Activated gamma-delta T cell (primary cell): ENCODE measurements at places on chromosomes 6 and 20.
A peak's percentile ranks its signal among the peaks of the same experiment; 100 is the strongest.

DNA sequence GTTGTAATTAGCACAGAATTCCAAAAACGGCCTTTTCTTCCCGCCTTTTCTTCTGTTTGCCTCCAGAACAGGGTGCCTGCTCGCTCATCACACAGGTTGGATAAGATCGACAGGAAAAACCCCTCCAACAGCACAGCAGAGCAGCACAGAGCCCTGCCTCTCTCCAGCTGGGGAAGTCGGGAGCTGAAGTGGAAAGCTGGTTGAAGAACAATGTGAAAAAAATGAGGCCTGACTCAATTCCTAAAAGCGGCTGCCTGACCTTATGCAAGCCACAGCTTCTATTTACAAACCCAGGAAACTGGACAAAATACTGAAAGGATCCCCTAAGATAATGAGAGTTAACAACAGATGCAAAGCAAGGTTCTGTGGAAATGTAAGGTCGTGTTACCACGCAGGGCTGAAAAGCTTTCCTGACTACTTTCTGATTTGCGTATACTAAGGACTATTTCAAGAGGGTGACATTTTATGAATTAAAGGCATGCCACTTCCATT lies 116.9 kb downstream of the TTLL2 start:
- no peak for DNase-seq

DNA sequence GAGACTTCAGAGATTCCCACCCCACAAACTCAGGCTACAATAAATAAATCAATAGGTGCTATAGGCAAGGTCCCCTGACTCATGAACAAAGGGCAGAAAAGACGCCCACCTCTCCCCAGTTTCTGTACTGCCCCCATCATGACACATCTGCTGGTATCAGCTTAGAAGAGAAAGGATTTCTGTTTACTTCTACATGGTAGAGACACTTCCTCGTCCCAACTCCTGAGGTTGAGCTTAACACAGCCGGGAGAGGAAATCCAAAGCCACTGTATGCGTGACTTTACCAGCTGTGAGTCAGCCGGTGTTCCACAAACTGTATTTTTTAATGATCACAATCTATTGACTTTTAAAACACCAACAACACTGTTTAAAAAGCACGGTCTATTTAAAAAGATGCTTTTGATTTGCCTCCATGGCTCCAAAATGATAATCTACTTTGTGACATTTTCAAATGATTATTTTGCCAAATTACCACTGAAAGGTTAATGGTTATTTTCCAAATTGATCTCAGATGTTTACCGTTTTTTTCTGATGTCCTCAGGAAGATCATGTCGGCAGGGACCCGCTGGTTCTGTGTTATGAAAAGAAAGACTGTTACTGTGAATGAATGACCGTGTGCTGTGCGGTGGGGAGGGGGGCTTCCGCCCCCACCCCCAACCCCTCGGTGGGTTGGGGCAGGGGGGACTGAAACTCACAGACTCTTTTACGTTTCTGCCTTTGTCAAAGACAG lies 72.5 kb downstream of the ATP9A start:
- DNase-seq: no peak

DNA sequence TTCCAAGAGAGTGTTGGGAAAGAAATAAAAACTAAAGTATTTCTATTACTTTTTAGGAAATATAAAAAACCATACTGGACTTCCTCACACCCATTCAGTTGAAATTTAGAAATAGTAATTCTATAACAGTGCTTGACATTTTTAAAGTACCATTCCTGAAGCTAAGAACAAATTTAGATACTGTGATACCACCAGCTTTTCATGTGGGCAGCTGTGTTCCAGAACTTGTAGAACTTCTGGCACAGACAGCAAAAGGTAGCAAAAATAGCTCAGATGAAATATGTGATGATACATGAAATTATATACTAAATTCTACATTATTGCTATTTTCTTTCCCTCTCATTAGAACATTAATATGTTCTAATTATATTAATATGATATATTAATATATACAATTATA lies 346.5 kb downstream of the SYNE1 start:
- no peak for DNase-seq

- DNase-seq: no peak
Measured at GRCh38 chr6:79868098-79868722, 79.1 kb downstream of the ELOVL4 start.

DNA sequence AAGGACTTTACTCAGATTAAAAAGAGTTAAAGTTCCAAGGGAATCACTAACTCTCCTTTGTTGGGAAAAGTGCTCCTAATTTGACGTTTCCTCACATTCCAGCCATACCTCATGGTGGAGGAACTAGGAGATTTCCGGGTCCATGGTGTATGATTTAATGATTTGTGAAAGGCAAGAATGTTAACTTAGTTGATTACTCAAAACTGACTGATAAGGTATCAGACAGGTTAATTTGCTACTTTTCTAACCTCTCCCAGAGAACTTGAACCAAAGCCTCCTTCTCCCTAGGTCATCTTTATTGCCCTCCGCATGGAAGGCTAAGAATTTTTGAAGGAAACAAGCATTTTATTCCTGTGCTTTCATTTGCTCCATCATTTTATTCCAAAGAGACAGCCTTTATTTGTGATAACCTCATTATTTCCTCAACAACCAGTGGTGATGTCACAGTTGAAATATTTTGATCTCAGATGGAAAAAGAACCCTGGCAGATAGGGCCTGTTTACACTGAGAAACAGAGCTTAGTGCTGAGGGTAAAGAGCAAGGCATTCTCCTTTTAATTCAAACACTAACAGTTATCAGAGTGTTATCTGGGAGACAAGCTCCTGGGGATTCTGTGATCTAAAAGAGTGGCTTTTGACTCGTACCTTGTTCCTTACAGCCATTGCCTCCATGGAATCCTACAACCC lies 57.4 kb upstream of the BMP2 start:
- no peak for DNase-seq

DNA sequence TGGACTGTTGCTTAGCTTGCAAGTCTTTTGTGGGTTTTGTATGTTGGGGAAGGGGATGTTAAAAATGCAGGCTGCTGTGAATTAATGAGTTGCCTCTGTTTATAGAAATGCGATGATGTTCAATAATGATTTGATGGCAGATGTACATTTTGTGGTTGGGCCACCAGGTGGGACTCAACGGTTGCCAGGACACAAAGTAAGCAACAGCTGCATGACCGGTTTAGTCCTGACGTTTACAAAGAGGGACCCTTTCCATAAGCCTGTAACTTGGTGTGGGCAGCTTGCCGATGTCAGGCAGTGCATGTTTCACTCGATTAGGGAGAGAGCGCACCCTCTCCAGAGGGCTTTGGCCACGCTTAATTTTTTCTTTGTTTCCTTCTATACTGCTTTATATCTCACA lies 1.3 kb downstream of the BTBD3 start:
- no peak for DNase-seq

- DNase-seq: no peak
Measured at GRCh38 chr20:4861961-4862360, 139.3 kb downstream of the SLC23A2 start.

DNA sequence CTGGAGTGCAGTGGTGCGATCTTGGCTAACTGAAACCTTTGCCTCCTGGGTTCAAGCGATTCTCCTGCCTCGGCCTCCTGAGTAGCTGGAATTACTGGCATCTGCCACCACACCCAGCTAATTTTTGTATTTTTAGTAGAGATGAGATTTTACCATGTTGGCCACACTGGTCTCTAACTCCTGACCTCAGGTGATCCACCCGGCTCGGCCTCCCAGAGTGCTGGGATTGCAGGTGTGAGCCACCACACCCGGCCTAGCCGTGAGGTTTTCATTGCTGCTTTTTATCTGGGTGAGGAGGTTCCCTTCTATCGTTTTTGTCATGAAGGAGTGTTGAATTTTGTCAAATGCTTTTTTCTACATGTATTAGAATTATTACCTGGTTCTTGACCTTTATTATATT lies 23.9 kb downstream of the SRC start:
- DNase-seq: no peak

- no peak for DNase-seq
Measured at GRCh38 chr6:166026586-166027126, 141.0 kb downstream of the TBXT start.

- no peak for DNase-seq
Measured at GRCh38 chr6:2944405-2945152, 26.8 kb downstream of the SERPINB6 start.

DNA sequence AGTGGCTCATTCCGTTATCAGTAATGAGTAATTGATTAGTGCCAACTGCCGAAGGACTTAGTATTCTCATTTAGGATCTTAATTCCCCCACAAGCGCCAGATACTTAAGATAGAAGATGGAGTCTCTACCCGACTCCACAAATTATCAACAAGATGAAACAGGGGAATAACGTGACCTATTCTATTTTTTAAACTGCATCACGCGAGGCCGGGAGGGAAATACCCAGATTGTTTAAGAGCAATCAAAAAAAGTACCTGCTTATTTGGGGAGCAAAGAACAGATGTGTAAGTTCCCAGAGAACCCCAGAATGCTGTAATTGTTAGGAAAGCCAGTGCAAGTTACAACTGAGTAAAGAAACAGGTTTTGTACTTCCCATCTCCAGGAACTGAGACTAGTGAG lies 1.1 kb upstream of the MAP3K5 start:
- no peak for DNase-seq

- no peak for DNase-seq
Measured at GRCh38 chr6:14306151-14306906, 188.8 kb downstream of the CD83 start.

- no peak for DNase-seq
Measured at GRCh38 chr20:22348010-22348409, 236.4 kb downstream of the FOXA2 start.

- DNase-seq: no peak
Measured at GRCh38 chr6:35376281-35376680, 33.9 kb downstream of the PPARD start.

DNA sequence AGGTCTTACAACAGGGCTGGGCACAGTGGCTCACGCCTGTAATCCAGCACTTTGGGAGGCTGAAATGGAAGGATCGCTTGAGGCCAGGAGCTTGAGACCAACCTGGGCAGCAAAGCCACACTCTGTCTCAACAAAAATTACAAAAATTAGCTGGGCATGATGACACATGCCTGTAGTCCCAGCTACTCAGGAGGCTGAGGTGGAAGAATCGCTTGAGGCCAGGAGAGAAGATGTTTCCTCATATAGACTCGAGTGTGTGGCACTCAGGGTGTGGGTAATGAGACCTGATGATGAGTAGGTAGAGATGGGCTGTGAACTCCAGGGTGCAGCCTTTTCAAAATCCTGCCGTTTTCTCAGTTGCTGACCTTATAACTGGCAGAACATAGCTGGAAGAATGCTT lies 125.3 kb upstream of the FOXO3 start:
- DNase-seq: no peak

DNA sequence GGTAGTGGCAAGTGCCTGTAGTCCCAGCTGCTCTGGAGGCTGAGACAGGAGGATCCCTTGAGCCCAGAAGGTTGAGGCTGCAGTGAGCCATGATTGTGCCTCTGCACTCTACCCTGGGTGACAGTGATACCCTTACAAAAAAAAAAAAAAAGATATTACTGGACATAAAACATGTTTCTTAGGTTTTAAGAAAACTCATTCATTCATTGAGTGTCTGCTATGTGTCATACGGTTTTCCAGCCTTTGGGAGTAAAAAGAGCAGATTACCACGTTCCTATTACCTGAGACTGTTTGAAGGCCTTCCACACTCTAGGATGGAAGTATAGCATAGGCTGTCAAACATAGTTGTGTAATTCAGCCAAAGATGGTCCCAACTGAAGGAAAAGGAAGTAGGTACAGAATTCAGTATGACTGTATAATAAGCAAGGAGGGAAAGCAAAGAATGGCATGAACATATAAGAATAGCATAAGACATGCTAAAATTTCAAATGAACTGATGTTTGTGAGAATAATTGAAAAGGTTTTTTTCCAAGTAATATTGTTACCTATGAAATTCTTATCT lies 22.0 kb downstream of the STXBP5 start:
- no peak for DNase-seq

GRCh38 chr6:75209184-75209723 lies 3.4 kb upstream of the COL12A1 start:
- DNase-seq: no peak

DNA sequence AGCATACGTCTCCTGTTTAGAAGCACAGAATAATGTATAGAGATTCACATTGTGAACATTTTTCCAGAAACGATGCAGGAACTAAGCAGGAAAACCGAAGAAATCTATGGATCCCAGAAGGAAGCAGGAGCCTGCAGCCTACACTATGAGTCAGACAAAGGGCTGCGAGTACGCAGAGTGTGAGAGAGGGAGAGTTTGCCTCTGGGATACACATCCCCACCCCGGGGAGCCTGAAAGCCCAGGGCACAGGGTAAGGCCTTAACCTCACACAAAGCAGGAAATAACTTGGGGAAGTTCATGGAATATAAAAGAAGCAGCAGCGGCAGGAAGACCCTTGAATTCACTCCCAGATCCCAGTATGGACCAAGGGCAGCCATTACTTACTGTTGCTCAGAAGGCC lies 842.1 kb upstream of the MANEA start:
- DNase-seq: no peak

DNA sequence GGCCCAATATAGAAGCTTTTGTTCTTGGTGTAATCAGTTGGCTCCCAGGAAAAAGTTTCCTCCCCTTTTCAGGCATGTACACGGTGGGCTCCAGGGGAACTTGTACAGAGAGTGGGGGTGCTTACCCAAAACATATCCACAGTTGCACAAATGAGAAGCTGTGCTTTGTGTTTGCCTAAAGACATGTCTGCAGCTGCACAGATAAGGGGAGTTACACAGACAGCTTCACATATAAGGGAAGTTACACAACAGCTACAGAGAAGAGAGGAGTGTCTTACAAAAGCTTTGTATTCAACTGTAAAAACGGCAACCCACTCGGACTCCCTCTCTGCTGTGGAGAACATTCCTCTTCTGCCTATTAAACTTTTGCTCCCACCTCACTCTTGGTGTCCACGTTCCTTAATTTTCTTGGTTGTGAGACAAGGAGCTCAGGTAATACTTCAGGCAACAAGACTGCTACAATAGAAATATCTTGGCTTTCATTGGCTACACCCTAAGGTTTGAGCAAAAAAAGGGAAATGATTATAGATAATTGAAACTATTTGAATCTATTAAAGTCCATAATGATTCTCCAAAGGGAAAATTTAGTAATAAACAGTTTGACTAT lies 7.4 kb upstream of the PNRC1 start:
- DNase-seq: no peak

- no peak for DNase-seq
Measured at GRCh38 chr20:12177657-12178293, 260.1 kb downstream of the BTBD3 start.

- DNase-seq: peak; percentile 37
Measured at GRCh38 chr6:111482188-111482958, 645 bp downstream of the REV3L start.

DNA sequence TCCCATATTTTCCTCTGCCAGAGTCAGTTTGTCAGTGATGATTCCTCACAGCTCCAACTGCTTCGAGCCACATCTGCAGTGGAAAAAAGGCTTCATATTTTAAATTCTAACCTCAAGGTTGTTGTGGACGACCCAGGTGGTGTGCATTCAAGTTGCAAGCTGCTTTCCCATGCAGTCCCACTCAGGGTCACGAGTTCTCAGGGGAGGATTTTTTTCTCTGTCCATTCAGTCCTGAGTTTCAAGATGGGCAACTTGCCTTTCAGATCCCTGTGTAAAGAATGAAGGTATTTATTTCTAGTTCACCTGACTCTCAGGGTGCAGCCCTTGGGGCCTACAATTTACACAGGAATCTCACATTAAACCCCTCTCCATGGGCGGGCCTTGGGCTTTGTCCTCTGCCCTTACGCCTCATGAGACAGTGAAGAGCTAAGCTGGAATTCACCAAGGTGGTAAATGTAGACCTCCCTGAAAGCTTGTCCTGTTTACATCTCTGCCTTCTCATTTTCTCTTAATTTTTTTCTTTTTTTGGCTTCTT lies 65.9 kb downstream of the TPD52L1 start:
- DNase-seq: no peak

GRCh38 chr20:59376109-59376841 lies 75.9 kb downstream of the EDN3 start:
- DNase-seq: no peak

GRCh38 chr6:37636116-37636515 lies 61.6 kb downstream of the MDGA1 start:
- no peak for DNase-seq
